SK-MEL-5 (cell line): ENCODE measurements at places on chromosomes 16 and 17. TPM values are rescaled to one million over a fixed set of nuclear protein-coding genes. Genes with fewer than 3 reads are reported as not detected.

C16orf95 gene
- 2.6 and 3.4 TPM in 2 replicates for total RNA-seq

KRT12 gene
- total RNA-seq = 0.59 and 0.82 TPM in 2 replicates

GRCh38 chr17:73455050-73455687 lies 143.4 kb upstream of the CDC42EP4 start:
- DNase-seq = peak; percentile 76

- DNase-seq = peak; percentile 20
These were observed 1.1 kb upstream of the NME2 start for GRCh38 chr17:51164911-51165679.

DNA sequence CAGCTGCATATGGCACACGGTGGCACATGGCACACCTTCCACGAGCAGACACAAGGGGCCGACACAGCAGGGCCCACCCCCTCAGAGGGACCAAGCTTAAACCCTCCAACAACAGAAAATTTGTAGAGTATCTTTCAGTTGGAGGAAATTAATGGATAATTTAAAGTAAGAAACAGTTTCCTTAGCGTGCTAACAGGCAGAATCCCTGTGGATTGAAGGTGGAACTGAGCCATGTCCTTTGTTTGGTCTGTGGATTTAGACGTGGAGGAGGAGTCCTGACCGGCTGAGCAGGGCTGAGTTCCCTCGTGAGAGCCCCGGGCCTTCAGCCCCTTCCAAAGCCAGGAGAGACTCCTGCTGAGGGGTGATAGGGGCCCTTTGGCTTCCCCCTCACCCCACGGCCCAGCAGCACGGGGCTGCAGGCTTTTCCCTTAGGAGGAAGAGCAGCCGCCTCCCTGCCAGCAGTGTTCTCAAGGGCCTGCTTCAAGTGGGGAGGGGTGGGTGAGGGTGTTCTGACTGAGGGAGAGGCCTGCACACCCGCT lies 1.4 kb upstream of the CYB561 start:
- no peak for DNase-seq
